Uterus (tissue), 4 donors: ENCODE measurements at places on chromosomes 3 and 15. TPM values are rescaled to one million over a fixed set of nuclear protein-coding genes. Genes with fewer than 3 reads are reported as not detected.

- no peak for DNase-seq
These were observed 482.3 kb downstream of the ZBBX start for GRCh38 chr3:166897811-166898210.

- DNase-seq = no peak
These were observed 35.4 kb upstream of the TSC22D2 start for GRCh38 chr3:150372722-150373121.

DNA sequence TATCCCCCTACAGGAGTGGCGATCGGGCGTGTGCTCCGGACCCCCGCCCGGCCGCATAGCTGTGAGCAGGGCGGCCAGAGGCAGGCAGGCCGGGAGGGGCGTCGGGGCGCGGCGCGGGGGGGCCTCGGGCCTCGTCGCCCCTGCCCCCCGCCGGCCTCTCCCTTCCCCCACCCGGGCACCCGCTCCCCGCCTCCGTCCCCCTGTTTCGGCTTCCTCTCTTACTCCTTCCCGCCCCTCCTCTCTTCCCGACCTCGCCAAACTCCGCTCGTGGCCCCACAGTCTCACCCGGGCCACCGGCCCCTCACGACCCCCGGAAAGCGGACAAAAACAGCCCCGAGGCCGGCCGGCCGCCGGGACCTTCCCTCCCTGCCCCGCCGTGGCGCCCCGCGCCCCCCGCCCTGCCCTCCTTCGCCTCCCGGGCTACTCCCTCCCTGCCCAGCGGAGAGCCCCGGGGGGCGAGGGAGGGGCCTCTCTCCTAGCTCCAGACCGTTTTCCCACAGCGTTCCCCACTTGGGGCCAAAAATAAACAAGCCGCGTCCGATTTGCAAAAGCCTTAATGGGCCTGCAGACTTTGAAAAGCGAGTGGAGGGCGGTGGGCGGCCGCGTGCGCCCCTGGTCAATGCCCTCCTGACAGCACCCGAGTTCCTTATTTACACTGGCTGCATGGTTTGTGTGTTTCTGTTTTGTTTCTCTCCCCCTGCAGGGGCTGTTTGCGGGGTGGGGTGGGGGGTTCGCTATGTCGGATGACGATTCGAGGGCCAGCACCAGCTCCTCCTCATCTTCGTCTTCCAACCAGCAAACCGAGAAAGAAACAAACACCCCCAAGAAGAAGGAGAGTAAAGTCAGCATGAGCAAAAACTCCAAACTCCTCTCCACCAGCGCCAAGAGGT, 1.0 kb downstream of the UBE2E1 start:
- peak; percentile 32 for DNase-seq

DNA sequence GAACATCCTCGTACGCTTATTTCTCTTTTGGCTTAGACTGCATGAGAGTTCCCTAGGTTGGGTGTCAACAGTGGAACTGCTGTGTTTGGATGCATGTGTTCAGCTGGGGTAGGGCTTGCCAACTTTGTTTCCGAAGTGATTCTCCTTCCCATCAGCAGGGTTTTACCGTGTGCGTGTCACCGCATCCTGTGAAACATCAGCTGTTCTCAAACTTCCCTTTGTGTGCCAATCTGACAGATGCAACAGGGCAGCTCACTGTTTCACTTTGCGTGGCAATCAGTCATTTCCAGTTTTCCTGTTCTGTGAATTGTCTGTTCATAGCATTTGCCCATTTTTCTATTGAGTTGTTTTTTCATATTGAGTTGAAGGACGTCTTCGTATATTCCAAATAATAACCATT, 218.8 kb downstream of the VPS13C start:
- no peak for DNase-seq

- no peak for DNase-seq
These were observed 165.8 kb downstream of the ZIC4 start for GRCh38 chr3:147240581-147240980.

GRCh38 chr3:160196511-160197104, 28.6 kb upstream of the C3orf80 start:
- DNase-seq = no peak

DNA sequence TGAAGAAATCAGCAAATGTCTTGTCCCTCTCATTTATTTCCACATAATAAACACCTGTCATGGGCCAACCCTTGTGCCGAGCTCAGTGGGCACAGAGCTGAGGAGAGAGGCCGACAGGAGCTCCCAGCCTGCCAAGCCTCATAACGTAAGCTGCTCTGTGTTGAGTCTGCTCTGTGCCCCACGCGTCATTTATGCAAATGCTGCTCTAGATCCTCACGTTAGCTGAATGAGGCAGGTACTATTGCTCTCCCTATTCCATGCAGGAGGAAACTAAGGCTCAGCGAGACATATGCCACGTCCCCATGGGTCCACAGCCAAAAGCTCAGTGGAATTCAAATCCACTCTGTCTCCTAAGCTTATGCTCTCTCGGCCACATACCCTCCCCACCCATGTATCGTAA, 41.5 kb downstream of the EFCAB12 start:
- DNase-seq = no peak

DNA sequence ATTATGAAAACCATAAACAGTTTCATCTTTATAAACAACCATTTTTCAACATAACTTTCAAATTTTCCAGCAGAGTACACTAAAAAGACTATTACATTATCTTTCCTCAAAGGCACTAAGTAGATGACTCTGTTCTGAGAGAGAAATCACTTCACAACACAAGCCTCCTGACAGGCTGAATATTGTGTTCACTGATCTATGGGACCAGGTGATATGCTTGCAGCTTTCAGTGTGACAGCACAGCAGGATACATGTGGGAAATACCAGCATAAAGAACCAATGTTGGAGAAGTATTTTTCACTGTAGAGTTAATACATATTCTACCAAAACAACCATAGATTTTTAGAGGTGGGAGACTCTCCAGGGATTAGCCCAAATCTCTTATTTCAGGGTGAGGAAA, 350.6 kb downstream of the PLCL2 start:
- DNase-seq = no peak

- no peak for DNase-seq
These were observed 54.2 kb upstream of the CGNL1 start for GRCh38 chr15:57321973-57322601.

GRCh38 chr3:156659260-156659659, 15.1 kb upstream of the TIPARP start:
- no peak for DNase-seq

GRCh38 chr3:50008931-50009330, 69.0 kb downstream of the RBM6 start:
- no peak for DNase-seq

DNA sequence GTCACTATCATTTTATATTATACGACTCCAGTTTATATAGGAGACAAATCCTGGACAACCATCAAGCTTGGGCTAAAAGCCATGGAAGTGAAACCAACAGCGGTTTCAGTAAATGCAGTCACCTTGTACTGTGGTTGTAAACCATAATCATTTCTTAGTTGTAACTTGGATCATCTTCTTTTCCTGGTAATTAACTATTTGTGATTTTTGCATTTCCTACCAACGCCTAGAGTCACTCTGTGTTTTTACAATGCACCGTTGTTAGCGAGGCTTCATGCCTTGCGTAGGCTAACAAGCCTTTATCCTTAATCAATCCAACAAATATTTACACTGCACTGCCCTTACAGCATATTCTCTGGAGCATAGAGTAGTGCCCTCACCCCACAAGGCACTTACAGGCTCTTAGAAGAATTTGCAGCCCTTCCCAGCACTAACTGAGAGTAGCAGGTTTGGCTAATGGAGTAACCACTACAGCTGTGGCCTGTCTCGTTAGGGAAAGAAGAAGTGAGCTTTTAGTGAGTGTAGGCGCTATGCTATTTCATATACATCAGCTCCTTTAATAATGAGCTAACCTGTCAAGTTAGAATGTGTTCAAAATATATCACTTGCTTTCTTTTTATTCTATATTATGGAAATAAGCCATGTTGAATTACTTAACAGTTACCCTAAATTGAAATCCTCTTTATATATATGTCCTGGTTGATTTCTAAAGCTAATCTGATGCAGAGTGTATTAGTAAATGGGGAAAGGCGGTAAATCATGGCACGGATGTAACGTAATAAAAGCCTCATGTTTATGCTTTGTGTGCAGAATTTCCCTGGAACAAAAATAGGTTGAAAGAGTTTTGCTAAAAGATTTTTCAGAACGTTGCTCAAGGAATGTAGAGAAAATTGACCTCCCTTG, 62.8 kb downstream of the ABHD2 start:
- DNase-seq = no peak

DNA sequence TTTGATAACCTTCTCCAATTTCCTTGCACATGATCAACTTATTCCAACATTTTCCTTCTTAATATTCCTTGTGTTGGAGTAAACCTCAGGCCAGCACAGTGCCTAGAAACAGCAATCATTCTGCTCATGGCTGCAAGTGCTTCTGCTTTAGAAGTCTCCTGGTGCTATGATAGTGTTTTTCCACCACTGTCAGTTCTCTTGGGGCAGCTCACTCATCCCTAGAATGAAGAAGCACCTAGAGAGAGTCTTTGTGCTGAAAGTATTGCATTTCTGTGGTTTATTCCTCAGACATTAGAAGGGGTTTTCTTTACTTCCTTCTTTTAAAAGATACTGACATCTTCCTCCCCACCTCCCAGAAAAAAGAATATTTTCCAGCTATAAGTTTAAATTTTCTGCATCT, 183.5 kb downstream of the RYR3 start:
- no peak for DNase-seq

- DNase-seq = no peak
These were observed 63.4 kb downstream of the ADCY5 start for GRCh38 chr3:123385499-123385898.

Gene NEK10
- 0.88 TPM for total RNA-seq

Gene ACTR8
- 35.7 TPM for total RNA-seq

Gene GOLGA8M
- total RNA-seq = 0.26 TPM

Gene GHSR
- total RNA-seq = not detected

Gene TMCO5A
- total RNA-seq = not detected

Gene SERPINI2
- total RNA-seq = 1.4 TPM

Gene CFAP44
- total RNA-seq = 16.4 TPM
